ENCODE measurements at places on chromosomes 7 and 10.

- peak; percentile 11 for DNase-seq
These were observed 526 bp downstream of the CH25H start for GRCh38 chr10:89206402-89207180.

GRCh38 chr10:95798096-95798855 is 42.3 kb downstream of the ENTPD1 start:
- no peak for DNase-seq

GRCh38 chr7:151449990-151450389 is 10.0 kb upstream of the CRYGN start:
- DNase-seq: no peak

DNA sequence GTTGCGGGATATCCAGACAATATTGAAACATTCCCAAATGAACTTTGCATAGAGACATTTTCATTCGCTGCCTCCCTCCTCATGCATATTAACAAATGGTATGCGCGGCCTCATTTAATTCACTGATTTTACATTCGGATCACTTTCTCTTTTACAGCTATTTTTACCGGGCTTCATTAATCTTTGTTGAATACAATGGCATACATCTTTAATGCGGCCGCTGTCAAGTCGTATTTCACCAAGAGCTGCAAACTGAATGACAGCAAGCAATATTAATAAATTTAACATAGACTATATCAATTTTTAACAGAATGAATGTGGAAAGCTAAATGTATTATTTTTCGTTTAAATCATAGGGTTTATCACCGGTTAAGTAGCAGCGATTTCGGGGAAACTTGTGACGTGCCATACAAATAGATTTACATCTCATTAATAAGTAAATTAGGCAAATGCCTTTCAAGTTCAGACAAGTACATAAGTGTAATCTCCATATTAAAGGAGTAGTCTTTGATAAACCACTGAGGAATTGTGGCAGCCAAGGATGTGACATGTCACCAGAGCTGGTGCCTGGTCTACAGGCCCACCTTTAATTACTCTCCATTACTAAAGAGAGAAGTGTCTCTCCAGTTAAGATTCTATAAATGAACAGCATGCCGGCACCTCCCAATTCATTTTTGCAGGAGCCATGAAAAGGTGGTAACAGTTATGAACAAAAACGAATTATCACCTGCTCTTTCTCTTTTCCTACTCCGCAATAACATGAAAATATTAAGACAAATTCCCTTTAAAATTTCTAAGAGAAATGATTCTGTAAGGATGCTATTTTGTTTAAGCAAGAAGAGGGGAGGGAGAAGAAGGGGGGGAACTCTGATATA is 568.9 kb upstream of the MKI67 start:
- DNase-seq: no peak

DNA sequence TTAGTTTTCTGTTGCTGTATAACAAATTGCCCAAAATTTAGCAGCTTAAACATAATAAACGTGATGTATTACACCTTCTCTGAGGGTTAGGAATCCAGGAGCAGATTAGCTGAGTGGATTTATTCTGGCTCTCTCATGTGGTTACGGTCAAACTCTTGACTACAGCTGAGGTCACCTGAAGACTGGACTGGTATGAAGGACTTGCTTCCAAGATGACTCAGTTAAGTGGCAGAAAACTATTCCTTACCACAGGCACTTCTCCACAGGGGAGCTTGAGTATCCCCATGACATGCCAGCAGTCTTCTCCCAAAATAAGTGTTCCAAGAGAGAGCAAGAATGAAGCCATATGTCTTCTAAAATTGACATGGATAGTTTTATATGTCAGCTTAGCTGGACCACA is 957.2 kb upstream of the GHITM start:
- no peak for DNase-seq

GRCh38 chr10:125024497-125025234 is 82.7 kb downstream of the ZRANB1 start:
- DNase-seq: no peak

DNA sequence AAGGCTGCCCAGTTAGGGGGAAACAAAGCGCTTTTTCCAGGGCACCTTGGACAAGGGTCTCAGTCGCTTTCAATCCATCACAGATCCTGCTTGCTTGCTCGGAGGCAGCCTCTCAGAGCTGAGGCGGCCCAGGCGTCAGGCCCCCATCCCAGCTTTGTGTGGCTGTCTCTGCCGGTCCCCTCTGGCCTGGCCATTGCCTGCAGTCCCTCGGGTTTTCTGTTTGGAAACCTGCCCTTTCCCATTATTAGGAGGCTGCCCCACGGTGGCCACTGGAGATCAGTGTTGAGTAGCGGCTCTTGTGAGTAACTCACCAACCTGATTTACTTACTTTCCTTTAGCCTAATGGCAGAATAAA is 216.1 kb downstream of the GLRX3 start:
- DNase-seq: no peak

- DNase-seq: no peak
These were observed 51.6 kb downstream of the TFPI2 start for GRCh38 chr7:93838966-93839365.

DNA sequence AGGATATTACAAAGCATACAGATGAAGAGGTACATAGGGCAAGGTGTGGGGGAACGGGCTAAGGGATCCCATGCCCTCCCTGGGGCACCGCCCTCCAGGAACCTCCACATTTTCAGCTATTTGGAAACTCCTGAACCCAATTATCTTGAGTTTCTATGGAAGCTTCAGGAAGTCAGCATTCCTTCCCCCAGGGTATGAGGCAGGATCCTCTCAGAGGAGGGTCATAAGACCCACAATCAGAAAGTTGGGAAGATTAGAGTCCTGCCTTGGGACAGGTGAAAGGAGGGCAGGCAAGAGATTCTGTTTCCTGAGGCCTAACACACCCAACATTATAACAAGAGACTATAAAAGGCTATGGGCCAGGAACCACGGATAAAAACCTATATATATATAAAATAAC is 98.0 kb downstream of the RALA start:
- DNase-seq: no peak

- DNase-seq: no peak
These were observed 108.5 kb downstream of the RAB18 start for GRCh38 chr10:27612551-27613035.

GRCh38 chr10:8323428-8324054 is 269.1 kb downstream of the GATA3 start:
- DNase-seq: no peak

DNA sequence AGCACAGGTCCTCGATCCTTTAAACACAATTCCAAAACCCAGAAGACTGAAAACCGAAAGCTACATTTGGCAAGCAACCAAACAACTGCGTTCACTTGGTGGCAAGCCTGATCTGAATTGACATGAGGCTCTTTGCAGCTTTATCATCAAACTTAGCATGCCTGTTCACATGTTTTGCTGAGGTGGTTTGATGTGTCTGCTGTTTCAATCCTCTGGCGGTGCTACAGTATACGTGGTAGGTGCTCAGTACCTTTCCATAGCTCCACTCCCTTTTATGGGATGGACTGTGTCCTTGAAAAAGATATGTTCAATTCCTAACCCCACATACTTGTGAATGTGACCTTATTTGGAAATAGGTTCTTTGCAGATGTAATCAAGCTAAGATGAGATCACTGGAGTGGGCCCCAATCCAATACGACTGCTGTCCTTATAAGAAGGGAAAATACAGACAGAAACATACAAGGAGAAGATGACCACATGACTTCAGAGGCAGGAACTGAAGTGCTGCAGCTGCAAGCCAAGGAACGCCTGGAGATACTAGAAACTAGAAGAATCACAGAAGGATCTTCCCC is 33.4 kb downstream of the CCDC6 start:
- no peak for DNase-seq

GRCh38 chr10:9786101-9786500 is 1231.6 kb upstream of the CELF2 start:
- DNase-seq: no peak

- no peak for DNase-seq
These were observed 15.9 kb downstream of the FAM53B start for GRCh38 chr10:124728071-124728829.

- no peak for DNase-seq
These were observed 114.9 kb upstream of the ZMIZ1 start for GRCh38 chr10:78953799-78954297.

DNA sequence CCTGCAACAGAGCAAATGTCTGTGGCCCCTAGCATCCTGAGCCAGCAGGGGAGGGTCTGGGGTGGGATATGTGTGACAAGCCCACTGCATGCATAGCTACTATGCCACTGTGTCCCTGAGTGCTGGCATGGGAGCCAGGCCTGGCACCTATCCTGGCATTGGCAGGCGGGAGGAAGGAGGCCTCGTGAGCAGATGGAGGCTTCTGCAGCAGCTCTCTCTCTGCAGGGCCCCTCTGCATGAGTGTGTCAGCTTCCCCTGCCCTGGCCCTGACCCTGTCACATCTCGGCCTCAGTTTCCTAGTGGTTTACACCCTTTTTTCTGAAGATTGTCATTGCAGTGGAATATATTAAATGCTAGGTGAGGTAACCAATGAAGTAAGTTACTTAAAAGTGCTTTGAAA is 13.1 kb upstream of the IMPDH1 start:
- no peak for DNase-seq

DNA sequence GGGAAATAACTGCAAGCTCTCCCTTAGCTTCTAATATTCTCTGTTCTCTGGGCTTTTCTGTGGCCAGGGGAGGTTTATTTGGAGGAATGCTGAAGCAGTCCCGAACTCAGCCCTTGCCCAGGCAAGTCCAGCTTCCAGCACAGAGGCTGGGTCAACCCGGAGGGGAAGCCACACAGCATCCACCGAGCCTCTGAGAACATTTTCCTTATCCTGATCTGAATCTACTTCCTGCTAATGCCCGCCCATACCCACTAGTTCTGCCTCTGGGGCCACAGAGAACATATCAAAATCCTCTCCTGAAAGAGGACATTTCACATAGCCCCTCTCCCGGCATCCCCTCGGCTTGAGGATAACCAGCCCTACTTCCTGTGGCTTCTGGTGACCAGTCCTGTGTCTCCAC is 31.1 kb downstream of the SH3PXD2A start:
- DNase-seq: no peak

DNA sequence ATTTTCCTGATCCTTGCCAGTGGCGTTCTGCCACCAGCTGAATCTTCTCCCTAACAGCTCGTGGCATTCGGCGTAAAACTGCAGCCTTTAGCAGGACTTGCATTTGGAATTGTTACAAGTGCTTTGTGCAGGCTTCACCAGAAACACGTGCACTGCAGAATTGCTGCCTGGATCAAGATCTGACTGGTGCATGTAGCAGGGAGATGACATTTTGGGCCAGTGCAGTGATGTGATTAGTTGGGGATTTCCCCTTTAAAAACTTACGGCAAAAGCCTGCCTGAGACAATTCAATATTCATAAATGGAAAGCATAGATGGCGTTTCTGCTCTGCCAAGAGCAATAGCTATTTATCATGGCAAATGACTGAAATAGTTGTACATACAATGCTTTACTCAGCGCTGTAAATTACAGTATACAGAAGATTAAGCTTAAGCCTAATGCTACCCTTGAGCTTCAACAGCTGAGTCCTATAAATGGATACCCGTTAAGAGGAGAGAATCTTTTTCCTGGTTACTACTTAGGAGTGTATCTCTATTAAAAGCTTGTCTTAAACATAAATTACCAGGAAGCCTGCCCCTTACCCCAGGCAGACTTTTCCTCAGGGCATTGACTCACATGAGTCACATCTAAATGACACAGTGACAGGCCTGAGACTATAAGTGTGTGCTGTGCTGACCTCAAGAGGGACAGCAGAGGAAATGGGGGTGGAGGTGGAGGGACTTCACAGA is 106.3 kb downstream of the ATXN7L1 start:
- DNase-seq: no peak

DNA sequence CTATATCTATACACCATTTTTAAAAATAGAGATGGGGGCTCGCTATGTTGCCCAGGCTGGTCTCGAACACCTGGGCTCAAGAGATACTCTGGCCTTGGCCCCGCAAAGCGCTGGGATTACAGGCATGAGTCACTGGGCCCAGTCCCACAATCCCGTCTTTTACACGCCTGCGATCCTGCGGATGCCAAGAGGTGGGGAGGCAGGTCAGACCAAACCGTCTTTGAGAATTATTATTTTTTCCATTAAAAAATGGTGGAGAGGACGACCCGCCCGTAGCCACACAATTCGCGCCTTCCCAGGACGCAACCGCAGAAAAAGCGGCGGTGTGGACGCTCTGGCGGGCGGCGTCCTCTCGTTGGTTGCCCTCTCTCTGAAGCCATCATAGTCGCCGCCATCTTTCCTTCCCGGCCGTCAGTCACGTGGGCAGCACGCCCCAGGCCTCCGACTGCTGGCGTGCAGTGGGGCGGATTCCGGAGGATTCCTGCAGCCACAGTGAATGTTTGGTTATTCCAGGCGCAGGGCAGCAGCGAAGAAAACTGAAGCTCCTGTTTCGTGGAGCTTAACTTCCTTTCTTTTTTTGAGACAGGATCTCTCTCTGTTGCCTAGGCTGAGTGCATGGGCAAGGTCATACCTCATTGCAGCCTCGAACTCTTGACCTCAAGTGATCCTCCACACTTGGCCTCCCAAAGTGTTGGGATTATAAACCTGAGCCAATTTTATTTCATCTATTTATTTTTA is 9.9 kb upstream of the EPHB4 start:
- DNase-seq: peak; percentile 74

DNA sequence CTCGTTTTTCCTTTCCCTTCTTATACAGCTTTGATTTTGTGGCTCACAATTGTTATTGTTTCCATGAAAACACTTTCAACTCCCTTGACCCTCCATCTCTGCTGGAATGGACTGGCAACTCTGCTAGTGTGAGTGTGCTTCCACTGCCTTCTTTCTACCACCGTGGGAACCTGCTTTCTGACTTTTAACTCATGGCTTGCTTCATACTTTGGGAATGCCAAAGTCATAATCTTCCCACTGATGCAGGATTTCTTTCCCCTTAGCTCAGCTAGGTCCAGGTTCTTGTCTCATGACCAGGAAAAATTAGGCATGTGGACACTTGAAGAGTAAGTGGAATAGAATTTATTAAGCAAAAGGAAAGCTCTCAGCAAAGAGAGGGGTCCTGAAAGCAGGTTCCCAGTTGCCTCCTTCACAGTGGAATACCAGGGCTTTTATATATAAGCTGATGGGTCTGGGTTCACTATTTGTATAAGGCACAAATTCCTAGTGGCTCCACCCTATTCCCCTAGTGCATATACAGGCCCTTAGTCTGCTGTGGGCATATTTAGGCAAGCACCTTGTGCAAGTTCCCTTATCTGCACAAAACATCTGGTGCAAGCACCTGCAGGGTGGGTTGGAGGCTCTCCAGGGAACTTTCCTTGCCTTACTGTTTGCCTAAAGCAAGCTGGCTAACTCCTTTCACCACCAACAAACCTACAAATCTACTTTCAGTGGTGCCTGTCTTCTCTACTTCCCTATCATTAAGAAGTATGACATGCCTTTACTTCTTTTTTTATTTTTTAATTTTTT is 119.5 kb downstream of the CFAP58 start:
- no peak for DNase-seq

- no peak for DNase-seq
These were observed 315.3 kb downstream of the OTUD1 start for GRCh38 chr10:23754179-23754578.
